ENCODE measurements at places on chromosomes 5 and 9.

- DNase-seq = no peak
Observed at GRCh38 chr5:54388409-54388808, 67.1 kb upstream of the HSPB3 start.

GRCh38 chr5:80796846-80797245 lies 142.1 kb upstream of the DHFR start:
- no peak for DNase-seq

DNA sequence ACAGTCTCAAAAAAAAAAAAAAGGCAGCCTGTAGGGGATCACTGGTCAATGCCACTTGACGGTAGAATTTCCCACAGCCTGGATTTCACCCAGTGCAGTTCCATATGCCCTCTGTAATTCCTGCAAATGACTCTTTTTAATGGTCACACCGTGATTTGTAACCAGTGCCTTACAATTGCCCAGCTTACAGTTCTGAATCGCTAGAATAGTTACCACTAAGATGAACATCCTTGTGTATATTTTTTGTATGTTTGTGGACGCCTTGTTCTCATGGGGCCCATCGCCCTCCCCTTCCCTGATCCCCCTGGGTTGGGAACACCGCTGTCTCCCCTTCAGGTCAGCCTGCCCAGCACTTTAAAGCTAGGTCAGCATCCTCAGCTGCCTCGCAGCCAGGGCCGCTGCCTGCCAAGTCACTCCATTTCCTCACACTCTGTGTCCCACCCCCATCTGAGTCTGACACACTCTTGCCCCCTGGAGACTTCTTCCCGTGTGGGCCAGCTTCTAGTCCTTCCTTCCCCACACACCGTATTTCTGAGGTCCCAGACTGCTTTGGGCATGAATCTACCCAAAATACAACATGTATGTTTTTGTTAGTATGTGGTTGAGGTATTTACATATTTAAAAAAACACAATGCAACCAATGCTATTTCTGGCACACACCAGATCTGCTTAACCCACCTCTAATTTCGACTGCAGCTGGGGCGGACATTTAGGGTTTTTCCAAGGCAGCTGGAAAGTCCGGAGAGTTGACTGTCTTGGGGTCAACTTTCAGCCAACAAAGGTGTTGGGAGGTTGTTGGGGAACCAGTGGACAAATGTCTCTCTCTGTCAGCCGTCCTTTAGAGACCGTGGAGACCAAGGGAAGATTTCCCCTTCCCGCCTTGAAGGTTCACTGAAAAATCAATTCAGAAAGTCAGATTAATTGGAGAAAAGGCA lies 120.5 kb upstream of the NEK6 start:
- no peak for DNase-seq

GRCh38 chr5:167952278-167952995 lies 339.0 kb upstream of the WWC1 start:
- DNase-seq = no peak

DNA sequence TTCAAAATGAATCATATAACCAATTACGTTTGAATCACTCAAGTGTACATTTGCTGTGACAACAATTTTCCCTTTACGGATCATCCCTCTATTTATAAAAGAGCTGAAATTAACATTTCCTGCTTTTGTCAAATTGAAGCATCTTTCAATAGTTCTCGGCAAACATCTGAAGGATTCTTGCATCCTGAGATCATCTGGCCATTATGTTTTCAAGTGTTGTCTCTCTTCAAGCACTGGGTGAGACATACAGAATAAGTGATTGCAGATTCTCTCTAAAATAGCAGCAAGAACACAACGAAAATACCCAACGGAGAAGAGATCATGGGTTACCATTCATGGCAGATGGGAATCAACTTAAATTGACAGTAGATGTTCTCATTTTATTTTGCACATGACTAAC lies 283.4 kb upstream of the GRAMD2B start:
- DNase-seq = no peak

- no peak for DNase-seq
Observed at GRCh38 chr9:129140397-129141065, 29.3 kb downstream of the PTPA start.

GRCh38 chr5:72244862-72245371 lies 75.1 kb downstream of the MRPS27 start:
- DNase-seq = no peak

- no peak for DNase-seq
Observed at GRCh38 chr9:21764846-21765245, 37.6 kb upstream of the MTAP start.

GRCh38 chr9:131487621-131488031 lies 15.1 kb upstream of the POMT1 start:
- DNase-seq = no peak

DNA sequence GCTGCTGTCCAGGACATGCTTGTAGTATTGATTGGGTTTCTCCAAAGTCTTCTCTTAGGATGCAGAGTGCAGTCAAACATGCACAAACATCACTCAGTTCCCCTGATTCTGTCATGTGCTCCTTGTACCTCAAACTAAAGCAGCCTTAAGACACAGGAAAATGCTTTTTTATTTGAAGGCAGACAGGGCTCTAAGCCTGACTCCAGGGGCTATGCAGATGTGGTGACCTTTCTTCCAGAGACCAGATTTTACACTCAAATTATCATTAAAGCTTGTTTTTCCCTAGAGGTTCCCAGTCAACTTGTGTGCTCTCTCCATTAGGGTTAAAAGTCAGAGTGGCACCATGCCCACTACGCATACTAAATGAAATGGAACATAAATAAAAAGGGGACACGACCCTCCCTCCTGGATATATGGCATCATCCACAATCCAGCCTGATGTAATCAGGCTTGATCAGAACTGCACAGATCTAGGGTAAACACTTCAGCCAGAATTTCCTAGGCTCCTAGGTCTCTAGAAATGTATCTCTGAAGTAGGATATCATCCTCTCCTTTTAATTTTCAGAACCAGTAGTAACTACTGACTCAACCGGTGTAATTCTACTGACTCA lies 771.1 kb downstream of the NR2F1-AS1 start:
- no peak for DNase-seq

GRCh38 chr5:465591-466403 lies 22.8 kb downstream of the EXOC3 start:
- no peak for DNase-seq

- DNase-seq = no peak
Observed at GRCh38 chr5:54090495-54091120, 219.8 kb downstream of the ARL15 start.

- DNase-seq = no peak
Observed at GRCh38 chr9:69171049-69171448, 3.0 kb upstream of the TJP2 start.

DNA sequence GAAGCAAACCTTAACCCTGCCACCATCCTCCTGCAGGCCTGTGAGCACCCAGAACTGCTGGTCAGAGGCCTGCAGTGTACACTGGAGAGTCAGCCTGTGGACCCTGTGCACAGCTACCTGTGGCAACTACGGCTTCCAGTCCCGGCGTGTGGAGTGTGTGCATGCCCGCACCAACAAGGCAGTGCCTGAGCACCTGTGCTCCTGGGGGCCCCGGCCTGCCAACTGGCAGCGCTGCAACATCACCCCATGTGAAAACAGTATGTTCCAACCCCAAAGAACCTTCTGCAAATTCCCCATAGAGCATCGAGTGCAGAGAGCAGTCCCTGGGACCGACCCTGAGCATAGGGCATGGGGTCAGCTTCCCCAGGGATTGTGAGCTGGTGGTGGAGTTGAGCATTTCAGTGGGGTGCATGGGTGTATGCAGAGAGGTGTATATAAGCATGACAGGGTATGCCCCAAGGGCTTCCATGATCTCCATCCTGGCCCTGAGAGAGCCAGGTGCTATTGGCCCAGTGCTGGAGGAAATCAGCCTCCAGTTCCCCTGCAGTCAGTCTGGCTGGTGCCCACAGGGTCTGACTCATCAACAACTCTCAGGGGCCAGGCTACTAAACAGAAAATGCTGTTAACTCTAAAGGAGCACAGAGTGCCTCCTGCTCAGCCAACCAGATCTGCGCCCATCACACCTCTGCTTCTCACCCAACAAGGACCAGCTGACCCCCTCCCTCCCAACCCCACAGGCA lies 126.2 kb downstream of the SAXO1 start:
- no peak for DNase-seq

GRCh38 chr5:42057254-42057690 lies 132.2 kb downstream of the FBXO4 start:
- no peak for DNase-seq

- DNase-seq = no peak
Observed at GRCh38 chr5:139403418-139403786, 487 bp downstream of the SPATA24 start.

- no peak for DNase-seq
Observed at GRCh38 chr9:27179245-27179865, 70.3 kb downstream of the TEK start.

DNA sequence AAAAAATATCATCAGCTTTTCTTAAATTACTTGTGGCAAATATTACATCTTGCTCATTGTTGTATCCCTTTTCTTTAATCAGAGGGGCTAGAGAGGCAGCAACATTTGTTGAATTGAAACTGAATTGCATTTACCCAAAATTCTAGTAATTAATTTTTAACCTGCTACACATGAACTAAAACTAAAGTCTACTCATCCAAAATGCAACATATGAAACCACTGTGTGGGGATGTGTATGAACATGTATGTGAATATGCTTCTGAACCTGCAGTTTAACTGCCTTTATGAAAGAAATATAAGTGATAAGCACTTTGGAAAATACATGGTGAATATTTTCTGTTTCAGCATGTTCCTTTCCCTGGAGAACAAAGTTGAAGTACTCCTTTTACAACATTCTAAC lies 158.5 kb downstream of the KIAA0825 start:
- DNase-seq = no peak

DNA sequence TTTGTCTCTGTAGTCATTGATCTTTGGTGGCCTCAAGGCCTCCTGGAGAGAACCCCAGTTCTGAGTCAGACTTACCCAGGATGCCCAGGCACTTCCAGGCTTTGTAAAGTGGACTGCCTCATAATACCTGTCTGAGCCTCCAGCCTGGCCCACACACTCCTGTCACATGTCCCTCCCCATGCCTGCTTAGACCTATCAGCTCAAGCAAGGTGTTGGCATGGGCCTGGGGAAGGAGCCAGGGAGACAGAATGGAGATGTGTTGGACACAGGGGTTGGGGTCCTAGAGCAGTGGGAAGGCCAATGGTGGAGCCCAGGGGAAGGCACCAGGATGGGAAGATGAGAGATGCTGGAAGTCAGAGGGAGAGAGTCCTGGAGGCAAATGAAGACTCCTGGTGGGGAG lies 136.2 kb downstream of the CFAP90 start:
- DNase-seq = no peak

GRCh38 chr9:106816524-106816923 lies 46.4 kb upstream of the ZNF462 start:
- no peak for DNase-seq

DNA sequence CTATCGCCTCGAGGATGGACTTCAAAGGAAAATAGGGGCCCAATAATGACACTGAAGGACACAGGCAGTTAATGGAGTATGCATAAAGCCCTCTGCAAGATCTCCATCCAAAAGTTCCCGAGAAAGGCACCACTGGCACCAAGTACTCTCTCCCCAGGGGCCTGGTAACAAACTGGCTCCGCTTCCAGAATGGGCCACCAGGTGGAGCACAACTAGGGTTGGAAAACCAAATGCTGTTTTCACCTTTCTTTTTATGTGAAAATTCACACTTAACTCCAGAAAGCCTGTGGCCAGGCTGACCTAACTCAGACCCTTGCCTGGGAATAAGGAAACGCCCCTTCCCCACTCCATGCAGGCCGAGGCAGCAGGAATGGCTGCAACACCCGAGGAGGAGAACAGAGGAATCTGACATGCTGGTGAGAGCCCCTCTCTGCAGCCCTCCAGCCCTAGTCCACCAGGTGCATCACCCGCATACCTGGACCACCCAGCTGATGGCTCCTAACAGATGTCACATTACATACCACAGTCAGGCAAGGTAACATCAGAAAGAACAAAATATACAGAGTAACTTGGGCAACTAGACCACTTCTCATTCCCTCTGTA lies 42.8 kb downstream of the CAMSAP1 start:
- peak; percentile 67 for DNase-seq

GRCh38 chr9:90702441-90702955 lies 59.9 kb upstream of the DIRAS2 start:
- DNase-seq = no peak

- no peak for DNase-seq
Observed at GRCh38 chr5:95743232-95743631, 12.1 kb downstream of the RHOBTB3 start.

GRCh38 chr5:167642181-167642580 lies 649.3 kb upstream of the WWC1 start:
- DNase-seq = no peak

- no peak for DNase-seq
Observed at GRCh38 chr5:73968729-73969128, 342.7 kb downstream of the ARHGEF28 start.

DNA sequence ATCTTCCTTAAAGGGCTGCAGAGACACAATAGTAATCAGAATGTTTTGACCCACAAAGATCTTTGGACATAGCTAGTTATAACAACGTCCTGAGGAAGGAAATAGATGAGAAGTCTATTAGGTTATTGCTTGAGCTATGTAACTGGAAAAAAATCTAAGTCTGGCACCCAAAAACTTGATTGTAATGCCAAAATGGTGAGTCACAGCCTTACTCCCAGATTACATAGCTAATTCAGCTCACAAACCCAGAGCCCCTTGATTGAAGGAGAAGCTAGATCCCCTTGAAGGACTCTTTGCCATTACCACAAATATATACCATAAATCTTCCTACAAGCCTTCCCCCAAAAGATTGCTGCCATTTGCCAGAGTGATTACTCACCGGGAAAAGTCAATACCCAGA lies 341.8 kb upstream of the KIF2A start:
- no peak for DNase-seq

DNA sequence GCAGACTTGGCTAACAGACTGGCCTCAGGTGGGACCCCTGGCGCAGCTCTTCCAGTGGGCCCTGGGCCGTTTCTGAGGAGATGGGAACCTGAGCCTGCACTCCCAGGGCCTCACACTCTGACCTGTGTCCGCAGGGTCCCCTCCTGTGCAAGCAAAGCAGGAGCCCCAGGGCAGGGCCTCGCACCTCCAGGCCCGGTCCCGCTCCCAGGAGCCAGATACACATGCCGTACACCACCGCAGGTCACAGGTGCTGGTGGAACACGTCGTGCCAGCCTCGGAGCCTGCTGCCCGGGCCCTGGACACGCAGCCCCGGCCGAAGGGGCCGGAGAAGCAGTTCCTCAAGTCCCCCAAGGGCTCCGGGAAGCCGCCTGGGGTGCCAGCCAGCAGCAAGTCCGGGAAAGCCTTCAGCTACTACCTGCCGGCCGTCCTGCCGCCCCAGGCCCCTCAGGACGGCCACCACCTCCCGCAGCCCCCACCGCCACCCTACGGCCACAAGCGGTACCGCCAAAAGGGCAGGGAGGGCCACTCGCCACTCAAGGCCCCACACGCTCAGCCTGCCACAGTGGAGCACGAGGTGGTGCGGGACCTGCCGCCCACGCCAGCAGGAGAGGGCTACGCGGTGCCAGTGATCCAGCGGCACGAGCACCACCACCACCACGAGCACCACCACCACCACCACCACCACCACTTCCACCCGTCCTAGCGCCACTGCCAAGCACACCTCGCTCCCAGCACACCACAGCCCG lies 29.2 kb downstream of the NKD2 start:
- no peak for DNase-seq

GRCh38 chr5:98415663-98416062 lies 357.8 kb upstream of the RGMB start:
- no peak for DNase-seq

Data from tibial nerve (tissue), 4 donors.